ENCODE measurements at places on chromosomes 1 and 21.

- no peak for DNase-seq
These were observed 5.1 kb upstream of the RCAN1 start for GRCh38 chr21:34619841-34620665.

GRCh38 chr1:37131281-37131680, 97.0 kb upstream of the GRIK3 start:
- no peak for DNase-seq

DNA sequence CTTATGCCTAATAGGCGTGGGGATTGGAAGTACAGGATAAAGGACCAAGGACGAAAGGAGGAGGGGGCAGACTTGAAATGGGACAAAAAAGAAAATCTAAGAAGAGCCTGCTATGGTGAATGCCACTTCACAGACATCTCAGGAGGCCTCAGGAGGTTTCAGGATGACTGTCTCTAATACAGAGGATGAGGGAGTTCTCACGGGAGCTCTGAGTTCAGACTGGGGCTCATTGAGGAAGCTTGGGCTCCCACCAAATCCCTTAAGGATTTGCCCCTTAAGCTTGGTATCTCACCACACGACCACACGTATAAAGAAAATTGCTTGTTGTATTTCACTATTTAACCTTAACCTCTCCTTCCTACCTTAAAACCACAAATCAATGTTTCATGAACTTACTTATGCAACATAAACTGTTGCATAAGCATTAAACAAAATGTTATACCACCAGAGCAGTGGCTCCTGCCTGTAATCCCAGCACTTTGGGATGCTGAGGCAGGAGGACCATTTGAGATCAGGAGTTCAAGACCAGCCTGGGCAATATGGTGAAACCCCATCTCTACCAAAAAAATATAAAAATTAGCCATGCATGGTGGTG, 12.4 kb downstream of the SLC30A1 start:
- DNase-seq, result no peak

- no peak for DNase-seq
These were observed 11.9 kb upstream of the TAL1 start for GRCh38 chr1:47243910-47244309.

- peak; percentile 68 for DNase-seq
These were observed 207.1 kb upstream of the SGIP1 start for GRCh38 chr1:66326867-66327266.

GRCh38 chr1:56584910-56585528, 5.7 kb upstream of the PLPP3 start:
- no peak for DNase-seq

DNA sequence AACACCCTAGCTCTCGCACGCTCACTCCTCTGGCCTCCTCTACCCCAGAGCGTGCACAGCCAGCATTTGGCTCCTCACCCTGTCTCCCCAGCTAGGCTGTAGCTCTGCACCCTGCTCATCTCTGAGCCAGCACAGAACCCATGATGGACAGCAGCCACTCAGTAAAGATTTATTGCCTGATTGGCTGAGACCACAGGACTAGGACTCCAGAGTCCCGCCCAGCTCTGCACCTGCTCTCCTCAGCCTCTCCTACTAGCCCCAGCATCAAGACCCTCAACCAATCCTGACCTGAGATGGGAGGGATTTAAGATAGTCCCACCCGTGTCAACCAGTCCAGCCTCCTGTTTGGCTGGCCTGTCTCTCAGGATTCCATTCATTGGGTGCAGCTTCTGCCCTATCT, 9.3 kb downstream of the C1QB start:
- DNase-seq, result no peak

DNA sequence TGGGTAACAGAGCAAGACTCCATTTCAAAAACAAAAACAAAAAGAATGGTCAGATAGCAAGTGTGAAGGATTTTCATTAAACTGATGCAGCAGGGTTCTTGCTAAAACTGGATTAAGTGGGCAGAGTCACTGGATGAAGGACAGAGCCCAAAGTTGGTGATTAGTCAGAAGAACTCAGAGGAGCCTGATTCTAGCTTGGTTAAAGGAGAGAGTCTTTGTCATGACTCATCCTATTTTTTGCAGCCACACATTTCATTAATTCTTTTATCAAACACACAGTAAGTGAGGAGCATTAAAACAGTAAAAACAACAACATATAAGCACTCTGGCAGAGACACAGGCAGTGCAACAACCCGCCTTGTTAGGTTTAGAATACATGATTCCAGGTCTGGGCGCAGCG, 56.0 kb upstream of the EDARADD start:
- DNase-seq, result no peak

DNA sequence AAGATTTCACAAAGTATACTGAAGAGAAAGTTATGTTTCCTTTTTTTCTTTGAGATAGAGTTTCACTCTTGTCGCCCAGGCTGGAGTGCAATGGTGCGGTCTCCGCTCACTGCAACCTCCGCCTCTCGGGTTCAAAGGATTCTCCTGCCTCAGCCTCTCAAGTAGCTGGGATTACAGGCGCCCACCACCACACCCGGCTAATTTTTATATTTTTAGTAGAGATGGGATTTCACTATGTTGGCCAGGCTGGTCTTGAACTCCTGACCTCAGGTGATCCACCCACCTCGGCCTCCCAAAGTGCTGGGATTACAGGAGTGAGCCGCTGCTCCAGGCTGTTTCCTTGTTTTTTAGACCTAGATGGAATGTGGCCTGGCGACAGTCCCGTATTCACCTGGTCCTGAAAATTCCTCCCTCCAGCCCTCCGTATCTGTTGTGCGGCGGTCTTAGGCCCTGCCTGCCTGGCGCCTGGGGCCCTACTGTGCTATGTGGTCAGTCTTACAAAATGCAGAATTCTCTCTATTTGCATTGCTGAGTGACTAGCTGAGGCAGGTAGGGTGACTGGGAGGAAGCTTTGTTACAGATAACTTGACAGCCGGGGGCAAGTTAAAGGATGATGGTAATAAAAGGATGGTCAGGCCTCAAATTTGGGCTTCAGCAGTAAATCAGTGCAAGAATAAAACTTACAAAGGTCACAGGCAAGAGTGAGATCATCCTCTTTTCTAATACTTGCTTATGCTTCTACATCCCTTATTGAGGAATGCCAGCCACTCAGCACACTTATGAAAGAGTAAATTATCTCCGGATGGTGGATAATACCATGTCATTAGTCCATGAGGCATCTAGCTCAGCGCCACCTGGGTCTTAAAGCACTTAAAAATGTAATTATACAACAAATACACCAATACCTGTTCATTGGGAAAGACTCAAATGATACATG, 30.3 kb downstream of the PARK7 start:
- no peak for DNase-seq

DNA sequence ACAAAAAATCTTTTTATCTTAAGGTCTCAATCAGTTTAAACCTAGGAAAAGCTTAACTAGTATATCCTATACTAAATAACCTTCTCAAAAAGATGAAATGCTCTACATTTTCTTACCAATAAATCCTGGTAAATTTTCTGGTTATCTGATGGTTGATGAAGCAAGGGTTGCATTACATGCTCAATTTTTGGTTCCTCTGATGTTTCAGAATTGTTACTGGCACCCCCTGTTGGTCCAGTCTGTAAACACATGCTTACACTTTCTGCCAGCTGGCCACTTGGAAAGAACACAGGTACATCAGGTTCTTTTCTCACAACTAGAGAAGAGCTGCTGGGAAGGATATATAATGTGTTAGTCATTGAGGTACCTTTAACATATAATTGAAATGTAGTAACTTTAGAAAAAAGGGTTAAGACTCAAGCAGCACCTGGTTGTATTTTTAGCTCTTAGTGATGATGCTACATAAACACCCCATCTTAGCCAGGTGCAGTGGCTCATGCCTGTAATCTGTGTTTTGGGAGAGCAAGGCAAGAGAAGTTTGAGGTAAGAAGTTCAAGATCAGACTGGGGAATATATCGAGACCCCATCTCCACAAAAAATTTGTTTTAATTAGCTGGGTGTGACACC, 30.9 kb upstream of the TAL1 start:
- peak; percentile 66 for DNase-seq

DNA sequence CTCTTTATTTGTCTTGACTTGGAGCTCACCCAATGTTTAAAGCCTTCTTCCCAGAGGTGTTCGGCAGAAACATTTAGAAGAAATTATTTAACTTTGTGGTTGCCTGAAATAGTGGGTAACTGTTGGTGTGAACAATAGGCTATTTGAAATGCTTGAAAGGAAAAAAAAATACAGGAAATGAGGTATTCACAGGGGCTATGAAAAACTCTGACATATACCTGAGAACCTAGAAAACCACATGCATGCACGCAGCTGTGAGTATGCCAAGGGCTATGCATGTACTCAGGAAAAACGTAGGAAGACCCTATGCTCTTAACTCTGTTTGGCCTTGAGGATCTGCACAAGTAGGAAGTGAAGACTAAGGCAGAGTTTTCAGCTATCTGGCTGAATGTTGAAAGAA, 16.4 kb upstream of the RNF186 start:
- no peak for DNase-seq

- no peak for DNase-seq
These were observed 308.5 kb upstream of the VAMP3 start for GRCh38 chr1:7462617-7463016.

GRCh38 chr1:77639056-77639455, 43.4 kb downstream of the ZZZ3 start:
- DNase-seq, result no peak

- DNase-seq, result no peak
These were observed 3.8 kb downstream of the DVL1 start for GRCh38 chr1:1345384-1345783.

GRCh38 chr1:159084152-159084551, 7.6 kb upstream of the AIM2 start:
- no peak for DNase-seq

DNA sequence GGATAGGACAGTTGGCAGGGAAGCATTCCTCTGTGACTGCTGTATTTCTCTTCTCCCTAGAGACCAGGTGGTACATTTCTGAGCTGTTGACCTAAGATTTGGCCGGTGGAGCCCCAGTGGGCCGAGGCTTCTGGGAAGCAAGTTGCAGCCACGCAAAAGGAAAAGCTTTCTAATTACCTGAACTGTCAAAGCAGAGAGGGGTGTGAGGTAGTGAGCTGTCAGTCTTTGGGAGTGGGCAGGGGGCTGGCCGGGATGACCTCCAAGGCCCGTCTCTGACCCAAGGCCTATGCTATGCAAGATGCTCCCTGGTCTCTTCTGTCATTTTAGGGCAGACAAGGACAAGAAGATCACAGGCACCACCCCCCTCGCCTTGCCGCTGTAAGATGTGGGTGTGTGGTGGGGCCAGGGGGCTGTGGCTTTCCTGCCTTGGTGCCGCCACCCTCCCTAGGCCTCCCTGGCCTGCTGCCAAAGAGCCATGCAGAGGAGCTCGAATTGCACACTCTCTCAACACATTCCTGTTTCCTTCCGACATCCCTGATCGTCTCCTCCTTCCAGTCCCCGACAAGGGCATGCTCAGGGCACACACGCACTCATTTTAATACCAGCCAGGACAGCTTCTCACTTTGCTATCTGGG, 7.7 kb downstream of the PADI1 start:
- DNase-seq, result no peak

DNA sequence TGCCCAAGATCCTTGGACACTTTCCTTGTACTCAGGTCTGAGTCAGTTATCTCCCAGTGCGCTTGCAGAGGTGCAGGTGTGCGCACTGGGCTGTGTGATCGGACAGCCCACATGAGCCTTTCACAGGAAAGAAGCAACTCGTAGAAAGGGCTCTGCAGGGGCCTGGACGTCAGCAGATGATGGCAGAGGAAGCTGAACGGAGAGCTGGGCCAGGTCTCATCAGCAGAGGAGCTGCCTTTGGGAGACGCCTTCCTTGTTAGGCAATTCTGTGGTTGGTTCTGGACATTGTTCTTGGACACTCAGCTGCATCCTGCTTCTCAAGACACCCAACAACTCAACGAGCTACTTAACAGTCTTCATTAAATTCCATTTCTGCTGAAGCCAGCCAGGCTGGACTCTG, 7.5 kb upstream of the PROK1 start:
- DNase-seq, result peak; percentile 50

DNA sequence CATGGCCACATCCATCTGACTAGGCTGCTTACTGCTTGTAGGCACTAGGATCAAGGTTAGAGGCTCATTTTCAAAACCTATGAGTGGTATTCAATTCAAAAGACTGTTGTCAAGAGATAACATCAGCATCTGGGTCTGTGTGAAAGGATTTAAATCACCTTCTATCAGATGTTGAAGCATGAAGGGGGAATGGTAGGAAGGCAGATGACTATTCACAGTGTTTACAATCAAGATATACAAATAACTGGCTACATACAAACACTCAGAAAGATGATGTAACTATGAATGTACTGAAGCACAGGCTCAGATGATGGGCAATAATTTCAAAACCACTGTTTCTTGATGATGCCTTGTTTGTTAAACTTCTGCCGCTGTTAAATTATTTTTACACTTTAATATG, 249.2 kb downstream of the SLC45A1 start:
- no peak for DNase-seq

- DNase-seq, result no peak
These were observed 10.1 kb downstream of the GNG4 start for GRCh38 chr1:235639226-235640205.

All from gastrocnemius medialis (tissue), 4 donors.